ENCODE measurements at places on chromosomes 4 and X. TPM values are rescaled to one million over a fixed set of nuclear protein-coding genes. Genes with fewer than 3 reads are reported as not detected.

DNA sequence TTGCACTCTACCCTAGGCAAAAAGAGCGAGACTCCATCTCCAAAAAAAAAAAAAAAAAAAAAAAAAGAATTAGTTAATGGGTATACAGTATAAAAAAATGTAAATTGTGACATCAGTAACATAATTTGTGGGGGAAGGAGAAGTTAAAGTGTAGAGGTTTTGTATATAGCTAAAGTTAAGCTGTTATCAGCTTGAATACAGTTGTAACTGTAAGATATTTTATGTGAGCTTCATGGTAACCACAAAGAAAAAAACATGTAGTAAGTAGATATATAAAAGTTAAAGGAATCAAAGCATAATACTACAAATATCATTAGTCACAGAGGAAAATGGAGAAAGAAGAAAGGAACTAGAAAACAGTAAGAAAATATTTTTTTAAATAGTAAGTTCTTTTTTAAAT, 53.2 kb upstream of the EPGN start:
- no peak for DNase-seq

DNA sequence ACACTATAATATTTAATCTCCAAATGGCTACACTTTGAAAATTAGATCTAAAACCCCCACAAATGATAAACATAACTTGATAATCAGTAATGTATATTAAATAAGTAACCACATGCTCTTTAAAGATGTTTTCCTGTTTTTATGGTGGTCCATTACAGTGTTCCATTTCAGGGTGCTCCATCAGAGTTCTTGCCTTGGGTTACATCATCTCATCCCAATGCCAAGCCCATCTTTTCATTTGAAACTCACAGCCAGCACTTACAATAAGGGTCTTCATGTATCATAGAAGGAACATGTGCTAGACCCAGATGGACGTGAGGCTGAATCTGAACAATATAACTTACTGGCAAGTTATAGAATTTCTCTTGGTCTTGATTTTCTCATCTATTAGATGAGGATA, 10.5 kb upstream of the PAQR3 start:
- DNase-seq: no peak

DNA sequence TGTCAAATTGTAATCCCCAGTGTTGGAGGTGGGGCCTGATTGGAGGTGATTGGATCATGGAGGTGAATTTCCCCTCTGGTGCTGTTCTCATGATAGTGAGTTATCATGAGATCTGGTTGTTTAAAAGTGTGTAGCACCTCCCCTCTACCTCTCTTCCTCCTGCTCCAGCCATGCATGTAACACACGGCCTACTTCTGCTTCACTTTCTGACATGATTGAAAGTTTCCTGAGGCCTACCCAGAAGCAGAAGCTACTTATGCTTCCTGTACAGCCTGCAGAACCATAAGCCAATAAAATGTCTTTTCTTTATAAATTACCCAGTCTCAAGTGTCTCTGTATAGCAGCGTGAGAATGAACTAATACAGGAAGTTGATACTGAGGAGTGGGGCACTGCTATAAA, 61.7 kb upstream of the DDX60 start:
- DNase-seq: no peak

DNA sequence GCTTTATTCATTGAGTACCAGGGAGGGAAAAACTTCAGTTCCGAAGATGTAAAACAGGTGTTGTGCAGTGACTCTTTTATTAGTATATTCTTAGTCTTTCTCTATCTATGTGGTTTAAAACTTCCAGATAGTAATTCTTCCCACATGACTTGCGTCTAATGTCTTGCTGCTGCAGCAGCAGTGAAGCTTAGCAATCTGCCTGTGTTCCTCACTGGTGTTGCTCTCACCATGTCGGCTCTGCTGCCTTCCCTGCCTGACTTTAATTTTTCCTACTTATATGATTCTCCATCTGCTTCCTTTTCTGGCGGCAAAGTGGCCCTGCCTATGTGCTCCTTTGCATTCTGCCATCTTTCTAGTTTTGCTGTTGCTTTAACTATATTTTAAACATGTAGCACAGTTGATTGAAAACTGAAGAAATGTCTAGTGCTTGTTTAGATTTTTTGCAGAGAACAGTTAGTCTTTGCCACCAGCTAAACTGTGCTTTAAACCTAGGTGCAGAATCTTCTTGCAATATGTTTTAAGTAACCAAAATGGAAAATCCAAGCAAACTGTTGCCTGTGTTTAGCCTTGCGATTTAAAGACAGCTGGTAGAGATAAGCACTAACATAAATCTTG, 1934.2 kb upstream of the IGFBP7 start:
- no peak for DNase-seq

- DNase-seq: no peak
Measured at GRCh38 chr4:180310616-180311015, 1932.6 kb upstream of the TENM3 start.

- no peak for DNase-seq
Measured at GRCh38 chr4:24796620-24797019, 1.2 kb downstream of the SOD3 start.

- DNase-seq: no peak
Measured at GRCh38 chr4:179989975-179990374, 2253.2 kb upstream of the TENM3 start.

GRCh38 chr4:27082776-27083175, 222.1 kb downstream of the STIM2 start:
- DNase-seq: no peak

DNA sequence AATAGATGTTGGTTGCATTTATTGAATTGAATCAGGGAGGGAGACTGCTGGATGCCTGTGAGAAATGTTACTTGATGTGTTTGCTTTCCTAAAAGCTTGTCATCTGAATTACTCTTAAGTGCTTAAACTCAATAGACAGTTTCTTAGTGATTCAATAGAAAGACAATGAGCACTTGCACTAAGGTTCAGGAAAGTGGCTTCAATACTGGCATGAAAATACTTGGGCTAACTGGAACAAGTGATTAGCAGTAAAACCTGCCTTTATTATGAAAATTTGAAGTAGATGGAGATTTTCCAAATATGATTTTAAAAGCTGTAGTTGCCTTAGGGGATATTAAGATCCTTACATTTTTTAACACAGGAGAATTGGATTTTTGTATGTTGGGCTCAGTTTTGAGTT, 123.3 kb downstream of the RNF150 start:
- no peak for DNase-seq

DNA sequence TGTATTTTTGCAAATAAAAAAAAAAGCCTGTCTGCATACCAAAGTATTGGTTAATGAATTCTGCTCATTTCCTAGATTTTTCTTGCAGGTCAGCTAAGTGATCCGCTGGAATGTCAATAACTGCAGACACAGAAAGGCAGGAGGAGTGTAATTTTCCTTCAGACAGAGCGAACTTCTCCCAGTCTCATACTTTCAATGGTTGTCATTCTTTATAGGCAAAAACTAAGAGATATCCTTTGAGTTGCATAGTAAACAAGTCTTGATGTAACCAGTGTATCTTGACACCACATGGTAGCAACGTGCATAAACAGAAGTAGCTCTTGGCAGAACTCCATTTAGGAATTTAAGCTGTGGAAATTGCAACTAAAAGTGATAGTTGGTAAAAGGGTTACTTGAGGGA, 8.2 kb downstream of the CAPN6 start:
- no peak for DNase-seq

DNA sequence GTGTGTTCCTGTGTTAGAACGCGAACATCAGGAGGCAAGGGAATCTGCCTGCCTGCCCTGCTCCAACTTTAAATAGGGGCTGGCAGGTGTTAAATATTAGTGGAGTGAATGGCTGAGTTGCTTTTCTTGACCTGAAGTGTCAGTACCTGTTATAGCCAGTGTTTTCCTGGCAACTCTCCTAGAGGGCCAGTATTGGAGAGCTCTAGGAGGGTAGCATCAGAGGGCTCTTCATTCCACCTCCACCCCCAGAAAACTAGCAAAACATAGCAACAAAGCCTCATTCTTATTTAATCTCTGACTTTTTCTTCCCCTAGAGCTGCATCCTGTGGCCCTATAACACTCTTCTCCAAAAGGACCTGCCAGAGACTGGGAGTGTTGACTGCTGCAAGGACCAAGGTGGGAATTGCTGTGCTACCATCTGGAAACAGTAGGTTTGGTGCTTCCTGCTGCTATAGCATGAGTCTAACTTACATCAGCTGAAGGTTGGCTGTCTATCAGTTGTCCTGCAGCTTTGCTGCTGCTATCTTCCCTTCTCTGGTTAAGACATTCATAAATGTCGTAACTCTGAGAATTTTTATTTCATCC, 33.5 kb downstream of the SGMS2 start:
- no peak for DNase-seq

DNA sequence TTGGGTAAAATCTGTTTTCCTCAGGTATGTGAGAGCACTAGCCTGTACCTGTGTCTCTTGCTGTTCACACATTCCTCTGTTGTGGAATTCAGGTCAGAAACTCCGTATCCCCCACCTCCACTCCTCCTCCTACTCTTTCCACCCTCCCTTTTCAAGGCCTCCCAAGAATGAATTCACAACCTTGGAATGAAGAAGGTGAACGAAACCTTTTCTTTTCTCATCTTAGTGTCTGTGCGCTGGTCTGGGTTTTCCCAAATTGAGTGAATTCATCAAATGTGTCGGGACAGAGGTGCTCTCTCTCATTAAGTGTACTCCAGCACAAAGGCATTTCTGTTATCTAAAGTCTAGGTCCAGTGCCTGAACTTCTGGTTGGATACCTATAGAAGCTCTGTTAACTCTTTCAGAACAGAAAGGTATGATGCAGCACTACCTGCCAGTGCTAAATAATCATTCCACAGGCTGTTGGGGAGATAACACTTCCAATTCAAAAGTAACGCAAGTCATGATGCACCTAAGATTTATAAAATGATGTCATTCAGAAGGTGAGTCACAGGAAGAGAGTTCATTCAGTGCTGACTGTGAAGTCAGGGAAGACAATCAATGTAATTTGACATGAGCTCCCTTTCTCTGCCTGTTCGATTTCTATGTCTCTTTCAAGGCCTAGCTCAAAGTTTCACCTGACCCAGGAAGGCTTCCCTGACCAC, 41.9 kb downstream of the COL4A6 start:
- DNase-seq: no peak

DNA sequence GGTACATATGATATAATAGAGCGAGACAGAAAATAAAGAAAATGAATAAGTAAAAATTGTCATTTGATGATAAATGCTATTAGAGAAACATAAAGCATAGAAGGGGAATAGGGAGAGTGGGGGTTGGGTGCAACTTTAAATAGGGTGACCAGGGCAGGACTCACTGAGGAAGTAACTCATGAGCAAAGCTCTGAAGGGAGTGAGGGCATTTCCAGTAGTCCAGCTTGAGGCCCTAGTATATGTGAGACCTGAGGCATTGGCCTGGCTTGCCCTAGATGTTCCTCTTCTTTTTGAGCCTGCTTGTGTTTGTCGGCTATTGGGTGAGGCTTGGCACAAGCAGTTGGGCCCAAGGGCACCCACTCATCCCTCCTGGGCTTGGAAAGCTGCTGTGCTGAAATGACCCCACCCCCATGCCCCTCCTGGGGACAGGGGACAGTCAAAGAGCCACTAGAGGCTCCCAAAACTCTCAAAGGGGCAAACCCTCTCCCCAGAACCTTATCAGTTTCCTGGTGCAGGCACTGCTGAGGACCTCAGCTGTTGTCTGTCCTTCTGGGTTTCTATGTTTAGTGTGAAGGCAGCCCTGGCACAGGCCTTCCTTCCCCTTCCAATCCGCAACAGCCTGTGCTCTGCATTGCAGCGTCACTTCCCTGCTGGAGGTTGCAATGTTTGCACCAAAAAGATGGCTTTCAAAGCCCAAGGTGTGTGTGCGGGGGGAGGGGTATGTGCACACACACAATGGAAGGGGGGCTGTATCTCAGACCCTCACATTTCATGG, 40.1 kb downstream of the APLN start:
- DNase-seq: no peak

GRCh38 chr4:85792376-85793232, 317.7 kb downstream of the ARHGAP24 start:
- DNase-seq: no peak

DNA sequence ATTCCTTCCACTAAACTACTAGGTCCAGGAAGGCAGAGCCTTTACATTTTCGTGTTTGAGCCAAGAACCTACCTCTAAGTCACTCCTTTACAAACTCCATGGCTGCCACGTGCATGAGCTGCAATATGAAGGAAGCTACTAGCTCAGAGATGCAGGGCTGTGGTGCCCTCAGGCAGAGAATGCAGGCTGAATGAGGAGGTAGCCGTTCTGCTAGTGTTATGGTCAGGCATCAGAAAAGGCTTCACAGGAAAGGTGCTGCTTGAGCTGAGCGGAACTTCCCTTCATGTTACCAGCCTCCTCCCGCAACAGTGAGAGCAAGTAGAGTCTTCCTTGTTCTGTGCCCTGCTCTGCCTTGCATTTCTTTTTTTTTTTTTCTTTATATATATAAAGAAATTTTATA, 148.3 kb upstream of the PACRGL start:
- DNase-seq: no peak

DNA sequence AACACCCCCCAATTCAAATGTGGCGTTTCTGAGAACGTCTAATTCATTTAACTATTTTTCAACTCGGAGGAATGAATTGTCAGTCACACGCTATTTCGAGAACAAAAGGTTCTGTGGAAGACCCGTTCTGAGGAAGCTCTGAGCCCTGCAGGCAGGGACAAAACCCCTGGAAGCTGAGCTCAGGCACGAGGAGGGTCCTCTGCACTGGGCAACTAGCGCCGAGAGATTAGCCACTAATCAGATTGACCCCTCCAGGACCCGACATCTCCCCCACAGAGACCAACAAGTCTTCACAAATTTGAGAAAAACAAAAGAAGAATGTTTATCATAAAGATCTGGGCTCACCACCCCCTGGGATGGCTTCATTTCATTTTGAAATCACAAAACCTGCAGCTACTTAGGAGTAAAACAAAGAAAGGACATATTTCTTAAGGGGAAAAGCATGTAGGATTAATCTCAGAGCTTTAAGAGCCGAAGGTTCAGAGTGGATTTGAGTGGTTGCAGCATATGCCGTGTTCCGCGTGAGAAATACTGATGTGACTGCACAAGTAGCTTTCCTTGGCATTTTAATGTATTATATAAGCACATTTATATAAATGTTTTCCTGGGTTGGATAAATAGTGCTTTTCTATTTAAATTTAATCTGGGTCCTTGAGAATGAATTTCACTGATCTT, 41.8 kb downstream of the ADRA2C start:
- DNase-seq: no peak

DNA sequence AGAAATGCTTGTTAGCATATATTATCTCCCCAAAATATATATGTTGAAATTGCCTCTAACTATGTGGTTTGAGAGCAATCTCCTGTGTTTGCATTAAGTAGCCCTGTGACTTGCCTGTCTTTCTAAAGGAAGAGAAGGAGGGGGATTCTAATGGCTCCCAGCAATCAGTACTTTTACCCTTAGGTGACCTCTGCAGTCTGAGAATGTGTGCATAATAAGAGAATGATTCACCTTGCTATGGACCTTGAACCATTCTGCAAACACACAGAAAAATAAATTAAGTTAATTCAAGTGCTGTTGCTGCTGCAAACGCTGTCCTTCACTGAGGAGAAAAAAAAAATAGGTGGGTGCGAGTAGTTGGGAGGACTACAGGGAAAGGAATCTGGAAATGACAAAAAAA, 322.2 kb downstream of the IQCM start:
- DNase-seq: no peak

- DNase-seq: no peak
Measured at GRCh38 chr4:105633241-105633640, 75.2 kb downstream of the INTS12 start.

BST1 gene
- total RNA-seq: 88.9 TPM

TEX13C gene
- total RNA-seq: not detected

TCP11X2 gene
- total RNA-seq: not detected

SPANXN4 gene
- total RNA-seq: not detected

MAGEC2 gene
- total RNA-seq: not detected

SRPX2 gene
- 61.9 TPM for total RNA-seq

ADGRL3 gene
- 1.1 TPM for total RNA-seq

All from glomerular endothelial cell (primary cell).